ENCODE measurements at places on chromosomes 1 and 21.

DNA sequence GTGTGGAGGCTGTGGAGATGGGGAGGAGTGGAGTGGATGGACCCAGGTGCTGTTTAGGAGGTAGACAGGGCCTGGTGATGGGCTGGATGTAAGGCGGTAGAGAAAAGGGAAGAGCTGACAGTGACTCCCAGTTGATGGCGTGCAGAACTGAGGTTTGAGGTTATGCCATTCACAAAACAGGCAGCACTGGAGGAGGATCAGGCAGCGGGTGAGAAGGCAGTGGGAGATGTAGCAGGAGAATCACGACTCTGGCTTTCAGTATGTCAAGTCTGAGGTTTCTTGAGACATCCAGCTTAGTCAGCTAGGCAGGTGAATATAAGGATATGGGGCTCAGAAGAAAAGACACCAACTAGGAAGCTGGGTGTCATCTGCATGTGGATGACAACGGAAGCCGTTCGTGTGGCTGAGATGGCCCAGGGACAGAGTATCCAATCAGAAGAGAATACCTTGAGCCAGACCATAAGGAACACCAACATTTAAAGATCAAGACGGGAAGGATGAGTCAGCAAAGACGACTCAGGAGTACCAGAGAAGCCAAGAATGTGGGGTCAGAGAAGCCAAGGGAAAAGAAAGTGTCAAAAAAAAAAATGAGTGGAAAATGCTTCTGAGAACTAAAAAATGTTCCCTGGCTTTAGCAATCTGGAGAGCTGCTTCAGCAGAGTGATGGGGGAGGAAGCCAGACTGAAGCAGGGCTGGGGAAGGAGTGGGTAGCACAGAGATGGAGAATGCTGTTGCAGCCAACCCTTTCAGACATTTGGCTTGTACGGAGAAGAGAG is 15.2 kb downstream of the LRRN2 start:
- DNase-seq = no peak

DNA sequence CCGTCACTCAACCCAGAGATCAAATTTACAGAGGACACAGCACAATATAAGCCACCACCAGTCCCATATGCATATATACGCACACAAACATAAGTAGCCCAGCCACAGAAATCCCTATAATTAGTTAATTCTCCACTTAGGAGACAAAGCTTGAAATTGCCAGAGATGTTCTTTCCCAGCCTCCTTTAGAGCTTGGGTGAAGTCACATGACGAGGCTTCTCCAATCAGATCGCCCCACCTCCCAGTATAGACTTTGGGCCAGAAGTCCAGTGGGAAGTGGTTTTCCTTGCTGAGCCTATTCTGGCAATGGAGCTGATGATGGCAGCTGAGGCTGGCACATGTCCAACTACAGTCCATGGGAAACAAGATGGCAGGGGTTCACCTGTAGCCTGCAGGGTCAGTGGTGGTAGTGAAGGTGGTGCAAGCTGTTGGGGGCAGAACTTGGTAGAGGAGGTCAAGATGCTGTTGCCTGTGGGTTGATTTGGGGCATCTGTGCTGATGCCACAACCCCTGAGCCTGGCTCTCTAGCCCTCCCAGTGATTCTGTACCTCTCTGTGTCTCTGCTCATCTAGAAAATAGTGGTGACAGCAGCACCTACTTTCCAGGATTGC is 535.9 kb downstream of the MATN1 start:
- DNase-seq = no peak

- no peak for DNase-seq
These were observed 770 bp upstream of the RC3H1 start for GRCh38 chr1:174022976-174023277.

- DNase-seq = no peak
These were observed 14.6 kb upstream of the TENT5C start for GRCh38 chr1:117591252-117591651.

GRCh38 chr1:223016890-223017289 is 126.2 kb downstream of the TLR5 start:
- no peak for DNase-seq

- DNase-seq = no peak
These were observed 57.6 kb downstream of the WLS start for GRCh38 chr1:68174738-68175113.

GRCh38 chr1:99472893-99473292 is 173.0 kb upstream of the PALMD start:
- DNase-seq = no peak

DNA sequence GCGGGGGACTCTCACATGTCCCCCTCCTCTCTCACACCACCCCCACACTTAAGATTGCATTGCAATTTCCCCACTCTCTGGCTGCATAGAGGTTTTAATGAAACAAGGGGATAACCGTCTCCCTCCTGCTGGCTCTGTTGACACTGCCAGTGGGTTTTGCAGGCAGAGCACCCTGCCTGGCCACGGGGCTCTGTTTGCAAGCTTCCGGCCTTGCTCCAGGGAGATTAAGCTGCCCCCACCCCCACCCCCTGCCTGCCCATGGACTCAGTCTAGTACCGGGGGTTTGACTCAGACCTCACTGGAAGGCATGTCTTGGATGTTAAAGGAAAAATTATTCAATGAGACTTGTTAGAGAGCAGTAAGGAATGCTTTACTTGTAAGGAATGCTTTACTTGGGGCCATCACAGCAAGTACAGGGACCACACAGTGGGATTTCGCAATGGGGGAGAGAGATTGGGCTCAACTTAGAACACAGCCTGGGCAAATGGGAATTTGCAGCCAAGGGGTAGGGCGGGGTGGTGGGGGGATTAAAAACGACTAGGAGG is 101.0 kb downstream of the AJAP1 start:
- no peak for DNase-seq

- peak; percentile 2 for DNase-seq
These were observed 25.3 kb downstream of the ADAM30 start for GRCh38 chr1:119870917-119871596.

DNA sequence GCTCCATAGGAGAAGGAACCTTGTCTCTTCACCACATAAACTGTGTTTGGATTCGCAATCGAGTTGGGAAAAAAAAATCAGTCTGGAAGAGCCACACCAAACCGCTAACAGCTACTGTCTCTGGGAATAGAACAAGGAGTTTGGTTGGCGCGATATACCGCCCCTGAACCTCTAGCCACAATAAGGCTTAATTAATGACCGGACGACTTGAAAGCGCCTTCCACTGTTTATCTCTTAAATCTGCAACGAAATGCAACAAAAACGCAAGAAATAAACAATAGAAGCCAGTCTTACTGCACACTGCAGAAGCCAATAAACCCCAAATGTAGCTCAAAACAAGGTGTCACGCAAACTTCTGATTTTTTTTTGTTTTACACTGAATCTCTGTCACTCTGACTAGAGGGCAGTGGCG is 10.9 kb downstream of the BTBD19 start:
- no peak for DNase-seq
